Esophagus squamous epithelium (tissue), 5 donors: ENCODE measurements at places on chromosomes 4 and X. TPM values are rescaled to one million over a fixed set of nuclear protein-coding genes. Genes with fewer than 3 reads are reported as not detected.

GRCh38 chr4:181970366-181970765, 272.8 kb upstream of the TENM3 start:
- no peaks in the 10 kb centered on the region for H3K36me3 ChIP-seq
- peaks cover 11% of the 10 kb centered on the region for H3K4me1 ChIP-seq
- no peak overlapping the region for H3K27ac ChIP-seq
- no peaks in the 10 kb centered on the region for H3K27me3 ChIP-seq
- H3K4me3 ChIP-seq = no peak overlapping the region

- no peaks in the 10 kb centered on the region for H3K4me1 ChIP-seq
- no peak overlapping the region for H3K27ac ChIP-seq
- no peak for DNase-seq
- H3K27me3 ChIP-seq = no peaks in the 10 kb centered on the region
- no peak overlapping the region for H3K4me3 ChIP-seq
Measured at GRCh38 chr4:140349816-140350215, 23.6 kb upstream of the SCOC start.

Gene SLC35A2
- total RNA-seq = 19.7 TPM

Gene TSPAN7
- total RNA-seq = 39.1 TPM
